ENCODE measurements at places on chromosomes 16 and 17.

DNA sequence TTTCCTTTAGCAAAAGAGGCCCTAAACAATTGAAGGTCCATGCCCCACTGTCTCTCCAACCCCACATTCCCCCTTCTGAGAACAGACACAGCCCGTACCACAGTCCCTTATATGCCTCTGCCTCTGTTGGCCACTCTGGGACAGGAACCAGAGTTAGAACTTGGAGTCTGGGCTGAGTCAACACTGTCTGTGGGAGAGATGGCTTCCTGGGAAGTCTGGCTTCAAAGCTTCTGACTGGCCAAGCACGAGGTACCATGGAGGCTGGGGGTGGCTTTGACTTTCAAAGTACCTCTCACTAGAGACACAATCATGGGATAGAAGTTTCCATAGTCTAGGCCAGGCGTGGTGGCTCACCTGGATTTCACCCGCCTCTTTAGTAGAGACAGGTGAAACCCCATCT, 14.9 kb upstream of the SPOP start:
- DNase-seq: no peak

GRCh38 chr17:60601447-60602384, 1.7 kb downstream of the PPM1D start:
- DNase-seq: peak; percentile 69

DNA sequence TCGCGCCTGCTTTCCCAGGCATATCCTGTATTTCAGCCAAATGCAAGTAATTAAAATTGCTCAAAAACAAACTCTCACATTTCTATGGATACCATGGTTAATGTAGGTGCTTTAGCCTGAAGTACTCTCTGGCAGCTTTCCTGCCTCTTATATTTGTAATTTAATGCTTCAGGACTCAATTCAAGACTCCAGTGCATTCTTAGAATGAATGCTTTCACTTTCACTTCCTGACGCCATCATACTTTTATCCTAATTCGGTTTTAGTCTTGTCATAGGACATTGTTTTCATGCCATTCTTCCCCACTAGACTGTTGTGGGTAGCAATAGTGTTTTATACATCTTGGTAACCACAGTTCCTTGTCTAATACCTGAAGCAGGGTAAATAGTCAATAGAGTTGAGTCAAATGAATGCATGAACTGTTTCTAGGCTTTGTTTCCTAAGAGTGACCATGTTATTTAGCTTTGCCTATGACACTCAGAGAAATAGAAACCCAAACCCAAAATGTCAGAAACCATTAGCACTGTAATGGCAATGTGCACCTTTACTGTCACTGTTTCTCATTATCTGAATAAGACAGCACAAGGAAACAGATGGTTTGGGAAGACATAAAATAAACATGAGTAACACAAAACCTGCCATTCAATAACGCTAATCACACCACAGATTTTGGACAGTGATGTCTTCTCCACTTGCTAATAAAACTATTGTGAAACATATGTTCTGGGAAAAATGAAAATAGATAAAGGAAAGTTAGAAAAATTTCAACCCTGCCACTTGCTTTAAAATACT, 705.5 kb downstream of the CDH11 start:
- peak; percentile 41 for DNase-seq

GRCh38 chr17:56125830-56126819, 27.1 kb upstream of the ANKFN1 start:
- peak; percentile 49 for DNase-seq

DNA sequence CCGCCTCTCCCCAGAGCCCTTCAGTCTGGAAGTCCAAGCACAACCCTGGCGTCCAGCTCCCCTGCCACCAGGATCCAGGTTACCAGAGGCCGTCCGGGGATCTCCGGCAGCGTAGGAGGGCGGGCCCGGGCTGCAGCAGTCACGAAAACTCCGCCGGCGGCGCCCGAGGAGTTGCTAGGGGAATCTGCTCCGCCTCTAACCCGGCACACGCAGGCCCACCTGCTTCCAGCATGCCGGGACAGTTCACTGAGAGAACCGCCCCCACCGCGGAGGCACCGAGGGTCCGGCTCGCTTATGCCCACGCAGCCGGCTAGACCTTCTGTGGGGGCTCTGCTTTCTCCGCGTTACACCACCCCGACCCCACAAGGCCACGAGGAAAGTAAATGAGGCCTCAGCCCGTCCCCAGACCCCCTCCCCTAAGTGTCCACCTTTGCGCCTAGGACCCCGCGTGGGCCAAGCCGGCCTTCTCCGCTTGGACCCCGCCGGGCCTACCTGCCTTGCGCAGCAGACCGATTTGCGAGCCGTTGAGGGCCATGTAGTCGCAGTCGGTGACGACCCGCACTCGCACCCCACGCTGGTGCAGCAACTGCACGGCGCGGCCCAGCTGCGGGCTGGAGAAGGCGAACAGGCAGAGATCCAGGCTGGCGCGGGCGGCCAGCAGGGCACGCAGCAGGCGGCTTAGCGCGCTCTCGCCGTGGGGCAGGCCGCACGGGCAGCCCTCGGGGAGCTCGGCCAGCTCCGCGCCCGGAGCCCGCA, 587 bp downstream of the PLD6 start:
- peak; percentile 25 for DNase-seq

DNA sequence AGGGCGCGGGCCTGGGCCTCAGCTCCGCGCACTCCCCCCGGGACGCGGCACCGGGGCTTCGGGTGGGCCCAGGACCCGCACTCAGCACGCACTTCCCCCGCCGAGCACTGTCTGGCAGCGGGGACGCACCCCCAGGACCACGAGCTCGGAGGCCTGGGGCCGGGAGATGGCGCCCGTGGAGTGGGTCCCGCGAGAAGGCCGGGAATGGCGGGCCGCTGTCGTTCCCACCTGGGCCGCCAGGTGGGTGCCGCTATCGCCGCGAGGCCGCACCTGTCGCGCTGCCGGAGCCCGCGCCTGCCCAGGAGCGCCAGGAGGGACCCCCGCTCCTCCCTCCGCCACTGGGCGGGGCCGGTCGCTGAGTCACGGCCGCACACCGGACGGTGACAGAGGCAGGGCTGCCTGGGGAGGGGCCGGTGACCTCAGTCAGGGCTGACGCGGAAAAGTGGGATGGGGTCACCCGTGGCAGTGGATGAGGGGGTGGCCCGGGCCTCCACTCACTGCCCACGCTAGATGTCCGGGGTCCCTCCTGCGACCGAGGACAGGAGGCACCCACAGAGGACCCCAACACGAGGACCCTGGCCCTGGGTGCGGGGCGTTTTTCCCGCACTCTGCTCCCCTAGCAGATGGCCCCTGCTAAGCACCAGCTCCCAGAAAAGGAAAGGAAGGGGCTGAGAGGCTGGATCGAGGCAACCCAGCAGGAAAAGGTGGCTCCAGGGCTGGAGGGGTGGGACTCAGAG, 6.9 kb upstream of the ACTG1 start:
- no peak for DNase-seq

- DNase-seq: no peak
Measured at GRCh38 chr17:10754109-10754508, 24.3 kb upstream of the TMEM220 start.
